NCI-H2107 (cell line): ENCODE measurements at places on chromosomes 12 and 14.

GRCh38 chr12:47946413-47947323, 16.7 kb upstream of the TMEM106C start:
- DNase-seq, result no peak

GRCh38 chr14:63224196-63224595, 20.0 kb downstream of the RHOJ start:
- no peak for DNase-seq

- DNase-seq, result no peak
Observed at GRCh38 chr12:56450241-56450640, 1.0 kb upstream of the TIMELESS start.

DNA sequence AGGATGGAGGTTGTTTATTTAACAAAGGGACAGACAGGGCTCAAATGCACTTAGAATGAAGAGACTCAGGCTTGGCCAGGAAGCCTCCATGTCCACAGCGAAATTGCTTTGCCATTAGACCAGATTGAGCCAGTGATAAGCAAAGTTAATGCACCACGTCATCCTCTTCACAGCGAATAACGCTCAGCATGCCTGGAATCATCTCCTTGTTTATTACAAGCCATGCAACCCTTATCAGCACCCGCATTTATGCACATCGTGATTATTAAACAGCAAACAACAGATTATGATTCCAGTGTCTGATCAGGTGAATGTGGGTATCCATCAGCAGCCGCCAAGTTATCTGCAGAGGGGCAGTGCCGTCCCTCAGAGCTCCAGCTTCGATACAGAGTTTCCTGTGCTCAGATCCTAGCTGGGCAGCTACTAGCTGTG, 175.0 kb upstream of the TMEM132C start:
- DNase-seq, result no peak

GRCh38 chr14:91987192-91987591, 39.7 kb upstream of the FBLN5 start:
- DNase-seq, result no peak

GRCh38 chr12:7695566-7696197, at the start of gene GDF3:
TSS of gene GDF3 (minus strand) at chr12:7695775. CDS start at chr12:7695728, 47 bp downstream.
- no peak for DNase-seq

GRCh38 chr12:130879212-130879686, 7.4 kb downstream of the RAN start:
- DNase-seq, result no peak

- DNase-seq, result no peak
Observed at GRCh38 chr12:123258593-123258992, 13.1 kb downstream of the CDK2AP1 start.

DNA sequence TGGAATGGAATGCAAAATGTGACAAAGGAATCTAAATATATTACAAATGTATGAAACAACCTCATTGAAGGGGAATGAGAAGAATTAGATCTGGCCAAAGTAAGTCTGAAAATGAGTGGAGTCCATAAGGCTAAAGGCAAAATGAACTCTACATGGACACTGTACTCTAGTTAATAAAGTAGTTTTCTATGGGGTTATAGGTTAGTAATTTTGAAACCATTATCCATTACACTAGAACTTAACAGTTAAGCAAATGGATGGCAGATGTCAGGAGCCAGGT, 222.1 kb downstream of the NUAK1 start:
- DNase-seq, result no peak

DNA sequence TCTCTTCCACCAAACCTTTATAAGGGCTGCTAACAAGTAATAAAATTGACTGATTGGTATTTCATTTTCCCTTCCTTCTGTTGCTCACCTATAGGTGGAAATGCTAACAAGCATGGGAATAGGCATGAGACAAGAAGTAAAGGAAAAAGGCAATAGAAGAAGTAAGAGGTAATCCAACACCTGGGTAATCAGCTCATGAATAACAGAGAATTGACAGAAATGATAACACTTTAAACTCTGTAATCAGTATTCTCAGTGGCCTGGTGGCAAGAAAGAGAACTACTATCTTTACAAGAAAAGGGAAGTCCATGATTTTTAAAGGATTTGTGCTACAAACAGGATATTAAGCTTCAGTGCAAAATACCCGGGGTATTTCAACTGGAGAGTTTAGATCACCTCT, 737.8 kb downstream of the RERGL start:
- DNase-seq, result no peak

GRCh38 chr14:23478109-23478759, 8.7 kb downstream of the NGDN start:
- peak; percentile 68 for DNase-seq

DNA sequence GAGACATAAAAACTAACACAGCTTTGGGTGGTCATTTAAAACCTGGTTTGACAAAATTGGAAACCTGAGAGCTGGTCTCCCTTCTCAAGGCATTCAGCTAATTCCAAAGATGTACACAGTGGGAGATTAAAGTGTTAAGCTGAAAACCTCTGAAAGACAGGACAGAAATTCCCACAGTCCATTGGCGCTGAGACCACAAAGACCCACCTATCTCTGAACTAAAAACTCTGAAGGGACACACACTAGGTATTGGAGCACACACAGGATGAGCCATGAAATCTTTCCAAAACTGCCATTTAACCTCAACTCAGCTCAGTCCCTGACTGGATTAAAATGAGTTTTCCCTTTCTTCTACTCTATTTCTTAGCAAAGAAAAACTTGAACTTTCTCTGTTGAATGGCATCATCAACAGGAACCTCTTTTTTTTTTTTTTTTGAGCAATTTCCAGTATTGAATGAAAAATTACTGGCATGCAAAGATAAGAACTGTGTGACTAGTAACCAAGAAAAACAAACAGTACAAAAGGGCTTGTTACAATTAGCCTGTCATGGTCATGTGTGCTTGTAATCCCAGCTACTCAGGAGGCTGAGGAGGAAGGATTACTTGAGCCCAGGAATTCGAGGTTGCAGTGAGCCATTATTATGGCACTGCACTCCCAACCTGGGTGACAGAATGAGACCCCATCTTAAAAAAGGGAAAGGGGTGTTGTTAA, 82.4 kb downstream of the IPO8 start:
- DNase-seq, result no peak

DNA sequence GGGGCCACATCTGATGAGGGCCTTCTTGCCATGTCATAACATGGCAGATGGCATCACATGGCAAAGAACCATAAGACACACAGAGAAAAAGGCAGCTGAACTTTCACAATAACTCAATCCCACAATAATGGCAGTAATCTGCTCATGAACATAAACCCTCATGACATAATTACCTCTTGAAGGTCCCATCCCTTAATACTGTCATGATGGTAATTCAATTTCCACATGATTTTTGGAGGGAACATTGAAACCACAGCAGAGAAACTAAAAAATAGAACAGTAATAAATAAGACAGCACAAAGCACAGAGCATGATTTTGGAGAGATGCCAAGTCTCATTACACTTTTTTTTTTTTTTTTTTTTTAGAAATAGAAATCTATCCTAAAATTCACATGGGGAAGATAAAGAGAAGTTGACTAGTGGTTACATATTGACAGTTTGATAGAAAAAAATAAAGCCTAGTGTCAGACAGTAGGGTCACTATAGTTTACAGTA, 61.8 kb upstream of the ATF7IP start:
- no peak for DNase-seq
